ENCODE measurements at places on chromosomes 2 and 18. TPM values are rescaled to one million over a fixed set of nuclear protein-coding genes. Genes with fewer than 3 reads are reported as not detected.

Gene INPP5D
- total RNA-seq, result 37.7 TPM

Gene SCN1A
- total RNA-seq, result not detected

Gene C2orf92
- total RNA-seq, result 4.0 TPM

Gene OXER1
- not detected for total RNA-seq

Gene LMAN1
- 59.9 TPM for total RNA-seq

Gene FZD7
- total RNA-seq, result 0.16 TPM

Gene SF3B1
- 233 TPM for total RNA-seq

Gene MIB1
- 84.3 TPM for total RNA-seq

Gene CCDC102B
- 13.8 TPM for total RNA-seq

Gene DSG4
- not detected for total RNA-seq

Gene UGT1A8
- total RNA-seq, result not detected

Gene SUMO1
- total RNA-seq, result 92.6 TPM

Gene CCNYL1
- total RNA-seq, result 26.4 TPM

Gene OR6B2
- total RNA-seq, result not detected

Gene SAG
- total RNA-seq, result not detected

Gene ZBTB14
- 9.6 TPM for total RNA-seq

Gene CCDC74B
- 0.94 TPM for total RNA-seq

Gene CAPN14
- 0.13 TPM for total RNA-seq

Gene PPIG
- 12.0 TPM for total RNA-seq

Gene TMEM182
- total RNA-seq, result 0.16 TPM

Gene HOXD3
- 7.6 TPM for total RNA-seq

Gene SLC1A4
- 15.7 TPM for total RNA-seq

Gene MARCHF4
- 5.7 TPM for total RNA-seq

Gene SERPINB3
- not detected for total RNA-seq

Gene RFX8
- 0.49 TPM for total RNA-seq

Gene IL1F10
- not detected for total RNA-seq

Gene CNTNAP5
- under 0.01 TPM for total RNA-seq

Gene REG3A
- not detected for total RNA-seq

Gene IL18R1
- total RNA-seq, result 0.82 TPM

Gene VWA3B
- total RNA-seq, result not detected

Gene TMEM37
- 0.49 TPM for total RNA-seq

Gene GALR1
- total RNA-seq, result not detected

Gene ZNG1B
- total RNA-seq, result 21.9 TPM

Gene HDAC4
- total RNA-seq, result 4.9 TPM

Gene APLF
- 8.1 TPM for total RNA-seq

Gene TAF1B
- 20.9 TPM for total RNA-seq

Gene ABCB11
- total RNA-seq, result under 0.01 TPM

Gene GRP
- total RNA-seq, result not detected

Gene SPR
- 32.9 TPM for total RNA-seq

Gene FAP
- total RNA-seq, result 9.7 TPM

Gene ZDBF2
- 5.8 TPM for total RNA-seq

Gene ANKRD53
- total RNA-seq, result 0.32 TPM

Measured in bladder microvascular endothelial cell (primary cell).